Skeletal muscle tissue (tissue), 5 donors: ENCODE measurements at places on chromosomes 6 and 20. TPM values are rescaled to one million over a fixed set of nuclear protein-coding genes. Genes with fewer than 3 reads are reported as not detected.

The OLIG3 gene
- total RNA-seq: not detected

The RAB44 gene
- total RNA-seq: not detected

The PTCHD4 gene
- total RNA-seq: 0.52 TPM

The FAM209B gene
- total RNA-seq: not detected

The COL9A1 gene
- 7.8 TPM for total RNA-seq
